ENCODE measurements at places on chromosomes 2 and 18.

DNA sequence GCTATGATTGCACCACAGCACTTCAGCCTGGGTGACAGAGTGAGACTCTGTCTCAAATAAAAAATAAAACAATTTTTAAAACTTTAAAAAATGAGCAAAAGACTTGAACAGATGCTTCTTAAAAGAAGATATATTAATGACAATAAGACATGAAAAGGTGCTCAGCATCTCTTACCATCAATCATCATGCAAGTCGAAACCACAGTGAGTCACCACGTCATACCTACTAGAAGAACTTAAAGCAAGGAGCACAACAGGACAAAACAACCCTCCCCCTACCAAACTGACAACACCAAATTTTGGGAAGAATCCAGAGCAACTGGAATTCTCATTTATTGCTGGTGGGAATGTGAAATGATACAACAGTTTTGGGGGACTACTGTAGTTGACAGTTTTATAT, 251.6 kb downstream of the BCL2 start:
- no peak for DNase-seq

DNA sequence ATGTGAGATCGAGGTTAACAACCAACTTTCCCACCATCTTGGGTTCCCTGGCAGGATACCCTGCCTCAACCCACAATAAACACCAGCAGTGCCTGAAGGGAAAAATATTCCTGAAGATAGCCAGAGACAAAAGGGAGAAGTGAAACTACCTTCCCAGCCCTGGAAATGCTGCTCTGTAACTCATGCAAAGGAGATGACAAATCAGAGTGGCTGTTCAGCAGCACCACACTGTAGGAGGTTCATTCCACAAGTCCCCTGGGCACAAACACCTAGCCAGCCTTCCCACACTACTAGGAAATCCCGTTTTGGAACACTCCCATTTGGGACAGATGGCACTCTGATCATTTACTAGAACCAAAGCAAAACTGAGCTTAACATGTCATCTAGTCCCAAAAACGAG, 190.7 kb upstream of the RBBP8 start:
- DNase-seq = no peak

DNA sequence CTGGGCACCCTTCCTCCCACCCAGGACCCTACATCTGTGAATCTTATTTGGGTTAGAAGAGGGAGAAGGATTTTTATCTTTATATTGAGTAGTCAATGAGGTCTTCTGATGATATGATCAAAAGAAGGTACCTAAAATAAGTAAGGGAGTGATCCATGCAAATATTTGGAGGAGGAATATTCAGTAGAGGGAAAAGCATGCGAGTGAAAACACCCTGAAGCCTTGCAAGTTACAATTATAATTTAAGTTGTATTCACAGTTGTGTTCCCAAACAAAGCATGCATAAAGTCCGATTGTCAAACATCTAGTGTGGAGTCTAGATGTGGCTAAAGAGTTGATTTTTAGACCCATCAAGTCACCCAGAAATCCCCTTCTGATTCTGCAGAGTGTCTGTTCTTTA, 530.2 kb upstream of the ZEB2 start:
- no peak for DNase-seq

- no peak for DNase-seq
Measured at GRCh38 chr18:37481491-37481890, 84.1 kb downstream of the CELF4 start.

- no peak for DNase-seq
Measured at GRCh38 chr18:49625021-49625691, 63.3 kb downstream of the LIPG start.

- DNase-seq = no peak
Measured at GRCh38 chr2:20536619-20537422, 89.9 kb downstream of the RHOB start.

DNA sequence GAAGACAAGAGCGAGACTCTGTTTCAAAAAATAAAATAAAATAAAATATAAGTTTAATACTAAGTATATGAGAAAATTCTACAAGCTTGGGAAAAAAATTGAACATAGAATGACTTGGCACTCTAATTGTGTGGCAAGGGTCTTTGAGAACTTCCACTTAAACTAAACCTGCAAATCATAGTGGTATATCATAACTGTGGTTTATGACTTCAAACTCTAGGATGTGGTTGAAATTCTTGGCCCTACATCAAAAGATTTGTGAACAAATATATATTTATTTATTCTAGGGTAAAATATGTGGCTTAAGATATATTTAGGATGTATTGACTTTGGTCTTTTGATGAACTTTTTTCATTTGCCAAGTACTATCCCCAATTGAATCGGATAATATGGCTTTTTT, 3.1 kb upstream of the FAM171B start:
- DNase-seq = no peak

GRCh38 chr2:74685408-74685807, 31.4 kb downstream of the SEMA4F start:
- no peak for DNase-seq

DNA sequence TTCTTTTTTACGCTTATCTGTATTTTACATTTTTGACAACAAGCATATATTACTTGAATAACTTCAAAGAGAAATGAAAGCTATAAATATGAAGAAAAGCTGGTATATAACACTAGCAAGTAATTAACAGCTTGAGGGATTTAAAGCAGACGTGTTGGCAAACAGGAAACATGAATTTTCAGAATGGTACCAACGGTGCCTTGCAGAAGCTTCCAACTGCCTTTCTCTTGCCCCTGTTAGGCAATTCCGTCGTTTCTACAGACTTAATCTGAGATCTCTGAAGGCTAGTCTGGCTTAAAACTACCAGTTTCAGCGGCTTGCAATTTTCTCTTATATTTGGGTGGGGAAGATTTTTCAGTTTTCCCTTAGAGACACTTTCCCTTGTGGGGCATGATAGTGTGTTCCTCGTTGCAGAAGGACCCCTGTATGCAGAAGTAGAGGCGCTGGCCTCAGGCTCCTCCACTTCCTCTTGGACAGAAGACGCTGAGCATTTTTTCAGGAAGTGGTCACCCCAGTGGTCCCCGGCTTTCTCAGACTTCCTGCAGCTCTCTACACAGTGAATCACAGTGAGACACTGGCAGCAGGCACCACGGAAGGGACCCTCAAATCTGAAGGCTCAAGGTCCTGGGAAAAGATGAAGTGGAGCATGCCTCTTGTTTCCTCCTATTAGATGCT, 56.2 kb upstream of the SLC16A14 start:
- DNase-seq = no peak

GRCh38 chr2:4258563-4258962, 555.2 kb downstream of the DCDC2C start:
- DNase-seq = no peak

DNA sequence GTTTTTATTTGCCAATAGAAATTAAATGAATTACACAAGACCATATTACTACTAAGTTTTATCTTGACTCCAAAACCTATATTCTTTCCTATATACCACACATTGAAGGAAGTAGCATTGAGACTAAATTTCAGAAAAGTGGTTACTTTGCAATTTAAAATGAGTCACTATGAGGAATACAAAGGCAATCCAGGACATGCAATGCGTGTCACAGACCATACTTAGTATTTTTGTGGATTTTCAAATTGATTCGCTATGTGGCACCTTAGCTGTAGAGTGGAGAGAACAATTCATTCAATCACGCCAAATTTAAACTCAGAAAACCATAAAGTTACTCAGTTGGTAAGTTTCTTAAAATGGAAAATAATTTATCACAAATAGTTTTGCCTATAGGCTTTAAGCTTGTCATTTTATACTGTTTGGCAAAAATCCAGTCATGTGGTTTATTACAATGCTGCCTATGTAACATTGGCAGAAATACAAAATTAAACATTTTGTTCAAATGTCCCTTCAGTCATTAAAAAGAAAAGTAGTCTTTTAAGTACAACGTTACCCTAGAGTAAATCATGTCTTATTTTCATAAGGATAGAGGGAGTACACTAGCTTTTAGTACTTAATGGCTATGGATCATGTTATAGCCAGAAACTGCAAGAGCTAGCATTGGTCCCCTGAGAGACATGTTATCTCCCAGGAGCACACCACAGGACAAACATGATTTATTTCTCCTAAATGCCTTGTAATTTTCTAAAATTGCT, 222.8 kb upstream of the CDH7 start:
- DNase-seq = no peak

DNA sequence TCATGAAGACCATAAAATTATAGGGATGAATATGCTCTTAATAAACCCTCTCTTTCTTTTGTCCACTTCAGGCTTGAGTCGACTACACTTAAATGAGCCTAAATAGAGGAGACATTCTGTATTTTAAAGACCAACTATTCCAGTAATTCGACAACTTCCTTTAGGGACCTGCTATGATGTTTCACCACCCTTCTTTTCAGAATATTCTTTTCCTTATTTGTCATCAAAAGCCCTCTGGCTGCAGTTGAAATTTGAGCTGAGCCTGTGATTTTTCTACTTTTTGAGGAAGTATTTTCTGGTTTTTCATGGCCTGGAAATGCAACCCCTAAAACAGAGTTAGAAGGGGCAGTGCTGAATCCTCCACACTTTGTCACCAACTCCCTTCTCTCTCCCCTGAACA, 287.0 kb downstream of the EPHA4 start:
- DNase-seq = no peak
